Stimulated activated CD8-positive, alpha-beta memory T cell treated with anti-CD3 and anti-CD28 coated beads, Interleukin-15, amount 100 ng/mL, for 24 hours (primary cell): ENCODE measurements at places on chromosomes 7 and 10.

- DNase-seq: no peak
These were observed 15.8 kb downstream of the BCL7B start for GRCh38 chr7:73541722-73542121.

GRCh38 chr10:50579491-50580261 lies 44.1 kb downstream of the SGMS1 start:
- no peak for DNase-seq

DNA sequence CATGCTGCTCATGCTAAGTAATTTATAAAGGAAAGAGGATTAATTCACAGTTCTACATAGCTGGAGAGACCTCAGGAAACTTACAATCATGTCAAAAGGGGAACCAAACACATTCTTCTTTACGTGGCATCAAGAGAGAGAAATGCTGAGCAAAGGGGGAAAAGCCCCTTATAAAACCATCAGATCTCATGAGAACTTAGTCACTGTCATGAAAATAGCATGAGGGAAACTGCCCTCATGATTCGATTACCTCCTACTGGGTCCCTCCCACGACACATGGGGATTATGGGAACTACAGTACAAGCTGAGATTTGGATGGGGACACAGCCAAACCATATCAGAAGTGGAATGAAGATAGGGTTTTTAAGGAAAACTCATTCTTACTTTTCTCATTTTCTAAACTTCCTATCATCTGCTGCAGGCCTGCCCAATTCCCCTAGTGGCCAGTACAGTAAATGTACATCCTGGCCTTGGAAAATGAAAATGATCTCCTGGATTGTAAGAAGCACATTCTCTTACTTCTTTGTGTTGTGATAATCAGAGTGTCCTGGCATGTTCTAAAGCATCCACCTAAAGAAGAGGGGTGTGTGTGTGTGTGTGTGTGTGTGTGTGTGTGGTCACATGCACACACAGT lies 421.5 kb downstream of the LRMDA start:
- no peak for DNase-seq

GRCh38 chr7:70573696-70574095 lies 558.2 kb upstream of the GALNT17 start:
- no peak for DNase-seq

- no peak for DNase-seq
These were observed 650.5 kb upstream of the SORCS1 start for GRCh38 chr10:107814865-107815487.
